ENCODE measurements at places on chromosomes 5 and 9. TPM values are rescaled to one million over a fixed set of nuclear protein-coding genes. Genes with fewer than 3 reads are reported as not detected.
A peak's percentile ranks its signal among the peaks of the same experiment; 100 is the strongest.

The PHYKPL gene
- total RNA-seq, result 113 TPM

DNA sequence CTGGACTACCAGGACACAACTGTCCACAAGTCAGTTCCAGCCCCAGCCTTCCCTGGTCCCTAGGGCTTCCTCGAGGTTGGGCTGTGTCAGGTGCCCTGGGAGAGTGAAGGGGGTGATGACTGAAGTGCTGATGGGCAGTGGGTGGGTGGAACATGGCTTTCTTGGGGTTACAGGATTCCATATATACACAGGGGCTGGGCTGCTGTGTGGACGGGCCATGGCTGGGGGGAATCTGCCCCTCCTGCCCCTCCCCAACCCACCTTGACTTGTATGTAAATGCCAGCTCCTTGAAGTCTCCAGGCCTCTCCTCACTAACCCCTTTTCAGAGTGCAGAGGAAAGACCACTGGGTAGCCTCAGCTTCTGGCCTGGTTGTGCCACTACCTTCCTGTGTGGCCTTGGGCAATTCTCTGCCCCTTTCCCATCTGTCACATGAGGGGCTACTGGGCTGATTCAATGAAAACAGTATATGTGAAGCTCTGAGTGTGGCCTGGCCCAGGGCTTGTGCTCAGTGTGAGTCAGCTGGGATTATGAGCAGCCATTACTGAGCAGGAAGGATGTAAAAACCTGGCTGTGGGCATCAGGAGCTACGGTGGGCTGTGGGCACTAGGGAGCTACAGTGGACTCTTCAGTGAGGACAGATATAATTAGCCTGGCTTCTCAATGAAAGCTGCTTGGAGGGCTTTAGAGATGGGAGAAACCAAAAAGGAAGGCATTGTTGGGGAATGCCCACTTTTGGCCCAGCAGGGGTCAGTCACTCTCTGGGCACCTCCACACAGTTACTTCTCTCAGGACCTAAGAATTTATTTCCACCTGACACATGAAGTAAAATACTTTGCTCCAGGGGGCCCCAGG is 23.3 kb downstream of the PITX1 start:
- no peaks in the 10 kb centered on the region for H3K4me1 ChIP-seq
- H3K36me3 ChIP-seq, result no peaks in the 10 kb centered on the region
- H3K27ac ChIP-seq, result no peak overlapping the region
- H3K27me3 ChIP-seq, result no peaks in the 10 kb centered on the region
- H3K4me3 ChIP-seq, result no peak overlapping the region

DNA sequence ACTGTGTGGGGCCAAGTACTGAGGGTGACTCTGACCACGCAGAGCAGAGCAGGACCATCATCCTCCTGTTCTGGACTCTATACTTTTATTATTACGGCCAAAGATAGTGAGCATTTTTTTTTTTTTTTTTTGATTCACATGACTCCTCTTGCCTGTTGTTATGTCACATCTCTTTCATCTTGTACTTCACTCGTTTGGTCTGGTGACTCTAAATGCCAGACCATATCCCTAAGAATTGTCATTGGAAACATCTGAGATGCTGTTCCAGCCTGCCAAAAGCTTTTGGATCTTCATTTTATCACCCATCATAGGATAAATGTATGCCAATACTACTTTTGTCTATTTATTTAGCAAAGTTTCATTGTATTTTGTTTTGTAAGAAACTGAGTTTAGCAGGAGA is 168.2 kb upstream of the RAI14 start:
- no peak overlapping the region for H3K4me3 ChIP-seq
- H3K4me1 ChIP-seq, result no peaks in the 10 kb centered on the region
- peak overlapping the region; percentile 63 for H3K27ac ChIP-seq
- no peak for DNase-seq

GRCh38 chr9:86356871-86357866 is 3.0 kb upstream of the TUT7 start:
- no peaks in the 10 kb centered on the region for H3K27me3 ChIP-seq
- peaks cover 11% of the 10 kb centered on the region for H3K4me1 ChIP-seq
- no peak overlapping the region for H3K4me3 ChIP-seq
- DNase-seq, result no peak
- no peak overlapping the region for H3K27ac ChIP-seq

The TMC1 gene
- total RNA-seq, result 0.44 TPM

The SOX30 gene
- not detected for total RNA-seq

DNA sequence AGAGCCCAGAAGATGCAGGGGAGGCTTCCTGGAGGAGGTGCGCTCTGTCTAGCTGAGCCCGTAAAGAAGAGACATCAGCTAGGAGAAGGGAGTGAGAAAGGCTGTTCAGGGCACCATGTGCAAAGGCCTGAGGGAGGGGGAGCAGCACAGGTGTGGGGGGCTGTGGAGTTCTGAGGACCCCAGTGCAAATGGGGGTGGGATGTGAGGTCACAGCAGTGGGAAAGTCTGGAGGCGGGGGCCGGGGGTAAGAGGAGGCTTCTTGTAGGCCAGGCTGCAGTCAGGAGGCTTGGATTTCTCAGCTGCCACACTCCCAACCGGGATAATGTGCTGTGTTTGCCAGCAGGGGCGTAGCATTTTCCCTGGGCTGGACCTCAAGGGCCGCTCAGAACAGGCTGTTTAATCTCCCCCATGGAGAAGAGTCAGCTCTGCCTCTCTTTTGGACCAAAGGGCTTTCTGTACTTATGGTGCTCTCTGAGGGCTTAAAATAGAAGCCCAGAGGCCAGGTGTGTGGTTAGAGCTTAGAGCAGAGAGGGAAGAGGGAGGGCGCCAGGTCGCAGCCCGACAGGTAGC is 5.7 kb downstream of the NEURL1B start:
- H3K27ac ChIP-seq, result no peak overlapping the region
- H3K27me3 ChIP-seq, result no peaks in the 10 kb centered on the region
- DNase-seq, result no peak
- H3K36me3 ChIP-seq, result no peaks in the 10 kb centered on the region
- no peak overlapping the region for H3K4me3 ChIP-seq

Measured in tibial nerve (tissue), 4 donors.